ENCODE measurements at places on chromosomes 2 and 18.

DNA sequence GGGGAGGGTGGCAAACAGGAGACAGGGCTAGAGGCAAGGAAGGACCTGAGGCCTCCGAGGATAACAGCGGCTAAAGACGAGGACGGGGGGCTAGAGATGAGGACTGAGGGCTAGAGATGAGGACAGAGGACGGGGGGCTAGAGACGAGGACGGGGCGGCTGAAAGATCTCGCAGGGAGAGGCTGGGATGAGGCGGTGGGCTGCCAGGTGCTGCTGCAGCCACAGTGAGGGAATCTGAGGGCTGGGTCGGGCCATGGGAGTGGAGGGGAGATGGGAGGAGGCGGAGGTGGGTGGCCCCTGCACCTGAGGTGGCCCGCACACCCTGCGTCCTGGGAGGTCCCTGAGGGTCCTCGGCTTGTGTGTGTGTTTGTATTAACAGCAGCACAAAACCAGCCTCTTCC lies 350.2 kb upstream of the SALL3 start:
- no peak for DNase-seq

- DNase-seq = no peak
These were observed 375.0 kb downstream of the CTNNA2 start for GRCh38 chr2:79887747-79888374.

- no peak for DNase-seq
These were observed 404.5 kb upstream of the SMIM21 start for GRCh38 chr18:75831960-75832359.

GRCh38 chr2:71612581-71613402 lies 159.4 kb downstream of the DYSF start:
- DNase-seq = peak; percentile 27

DNA sequence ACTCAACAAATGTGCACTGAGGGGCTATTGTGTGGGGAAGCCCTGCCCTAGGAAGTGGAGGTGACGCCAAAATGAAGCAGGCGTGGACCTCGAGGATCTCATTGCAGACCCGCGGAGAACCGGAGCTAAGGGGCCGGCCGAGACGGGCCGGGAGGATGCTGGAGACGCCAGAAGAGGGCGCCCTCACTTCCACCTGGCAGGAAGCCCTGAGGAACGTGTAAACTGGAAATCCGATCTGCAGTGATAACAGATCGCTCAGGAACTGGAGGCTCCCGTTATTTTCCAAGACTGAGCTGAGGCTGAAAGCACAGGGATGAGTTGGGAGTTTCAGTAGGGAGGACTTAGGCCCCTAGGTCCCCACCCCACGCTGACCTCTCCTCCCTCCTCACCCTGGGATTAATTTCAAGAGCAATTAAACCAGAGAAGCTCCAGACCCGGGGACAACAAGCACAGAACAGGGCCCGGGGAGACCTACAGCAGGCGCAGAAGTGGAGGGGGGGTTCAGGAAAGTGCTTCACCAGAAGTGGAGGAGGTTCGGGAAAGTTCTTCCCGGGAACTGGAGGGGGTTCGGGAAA lies 7.7 kb upstream of the COL6A3 start:
- DNase-seq = peak; percentile 93

- DNase-seq = no peak
These were observed 555.2 kb downstream of the DCDC2C start for GRCh38 chr2:4258563-4258962.

- DNase-seq = no peak
These were observed 415.7 kb upstream of the FIGN start for GRCh38 chr2:164151522-164151921.

DNA sequence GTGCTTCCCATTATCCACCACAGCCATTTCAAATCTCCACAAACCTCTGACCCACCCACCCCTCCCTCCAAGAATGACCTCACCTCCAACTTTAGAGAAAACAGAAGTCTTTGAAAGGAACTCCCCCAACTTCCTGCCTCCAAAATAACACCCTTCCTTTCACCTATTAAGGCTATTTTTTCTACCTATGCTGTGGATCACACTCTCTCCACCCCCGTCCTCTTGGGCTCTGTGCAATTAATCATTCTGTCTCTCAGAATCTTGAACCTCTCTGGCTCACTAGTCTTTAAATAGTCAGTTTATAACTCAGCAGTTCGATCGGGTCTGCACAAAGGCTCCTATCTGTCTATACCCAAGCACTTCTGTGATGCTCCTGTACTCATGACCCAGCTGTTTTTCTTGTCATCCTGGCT lies 37.3 kb upstream of the XPO1 start:
- no peak for DNase-seq

GRCh38 chr18:24990671-24991134 lies 361.3 kb downstream of the ZNF521 start:
- DNase-seq = no peak

Measured in activated effector memory CD4-positive, alpha-beta T cell treated with anti-CD3 and anti-CD28 coated beads, Interleukin-2, amount 50 U/mL, for 16 hours (primary cell).